ENCODE measurements at places on chromosomes 16 and 17. TPM values are rescaled to one million over a fixed set of nuclear protein-coding genes. Genes with fewer than 3 reads are reported as not detected.

- no peaks in the 10 kb centered on the region for H3K27me3 ChIP-seq
- H3K27ac ChIP-seq: no peak overlapping the region
- H3K4me3 ChIP-seq: no peak overlapping the region
- peaks cover 100% of the 10 kb centered on the region for H3K36me3 ChIP-seq
- DNase-seq: no peak
Observed at GRCh38 chr17:28686296-28686695, 24.3 kb downstream of the SUPT6H start.

DNA sequence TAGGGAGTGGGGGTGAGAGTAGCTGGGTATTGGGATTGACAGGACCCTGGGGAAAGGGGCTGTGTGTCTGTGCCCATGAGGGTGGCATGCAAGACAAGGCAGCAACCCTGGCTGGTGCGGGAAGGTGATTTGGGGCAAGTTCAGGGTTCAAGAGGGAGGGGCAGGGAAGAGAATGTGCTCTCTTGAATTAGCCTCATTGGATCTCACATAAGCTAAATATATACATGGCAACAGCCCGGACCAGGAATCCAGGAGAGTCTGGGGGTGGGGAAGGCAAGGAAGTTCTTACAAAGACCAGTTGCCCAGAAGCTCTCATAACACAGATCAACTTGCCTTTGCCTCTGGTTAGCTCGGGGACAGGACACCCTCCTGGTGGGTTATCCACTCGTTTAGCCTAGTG is 73.3 kb downstream of the IRX3 start:
- H3K36me3 ChIP-seq: no peaks in the 10 kb centered on the region
- H3K27ac ChIP-seq: no peak overlapping the region
- no peak for DNase-seq
- no peaks in the 10 kb centered on the region for H3K27me3 ChIP-seq
- H3K4me3 ChIP-seq: no peak overlapping the region

- no peak overlapping the region for H3K27ac ChIP-seq
- H3K27me3 ChIP-seq: peaks cover 100% of the 10 kb centered on the region
- DNase-seq: no peak
- no peak overlapping the region for H3K4me3 ChIP-seq
- H3K4me1 ChIP-seq: peaks cover 8% of the 10 kb centered on the region
Observed at GRCh38 chr17:48757524-48757961, 29.0 kb upstream of the HOXB13 start.

TBC1D3E gene
- not detected for total RNA-seq
